Sigmoid colon (tissue), 7 donors: ENCODE measurements at places on chromosomes 4 and X. TPM values are rescaled to one million over a fixed set of nuclear protein-coding genes. Genes with fewer than 3 reads are reported as not detected.

GRCh38 chr4:82223715-82224114 lies 150.1 kb downstream of the HNRNPD start:
- DNase-seq: peak; percentile 67
- H3K36me3 ChIP-seq: no peaks in the 10 kb centered on the region
- H3K4me1 ChIP-seq: no peaks in the 10 kb centered on the region
- no peaks in the 10 kb centered on the region for H3K27me3 ChIP-seq

- no peaks in the 10 kb centered on the region for H3K36me3 ChIP-seq
- H3K4me3 ChIP-seq: no peak overlapping the region
- DNase-seq: no peak
- H3K27me3 ChIP-seq: no peaks in the 10 kb centered on the region
- H3K4me1 ChIP-seq: no peaks in the 10 kb centered on the region
- H3K27ac ChIP-seq: no peak overlapping the region
Measured at GRCh38 chr4:174882317-174882992, 35.7 kb upstream of the ADAM29 start.

- no peaks in the 10 kb centered on the region for H3K36me3 ChIP-seq
- no peak overlapping the region for H3K27ac ChIP-seq
- peaks cover 12% of the 10 kb centered on the region for H3K4me1 ChIP-seq
- H3K27me3 ChIP-seq: no peaks in the 10 kb centered on the region
Measured at GRCh38 chr4:113112338-113112978, 63.0 kb downstream of the ANK2 start.

DNA sequence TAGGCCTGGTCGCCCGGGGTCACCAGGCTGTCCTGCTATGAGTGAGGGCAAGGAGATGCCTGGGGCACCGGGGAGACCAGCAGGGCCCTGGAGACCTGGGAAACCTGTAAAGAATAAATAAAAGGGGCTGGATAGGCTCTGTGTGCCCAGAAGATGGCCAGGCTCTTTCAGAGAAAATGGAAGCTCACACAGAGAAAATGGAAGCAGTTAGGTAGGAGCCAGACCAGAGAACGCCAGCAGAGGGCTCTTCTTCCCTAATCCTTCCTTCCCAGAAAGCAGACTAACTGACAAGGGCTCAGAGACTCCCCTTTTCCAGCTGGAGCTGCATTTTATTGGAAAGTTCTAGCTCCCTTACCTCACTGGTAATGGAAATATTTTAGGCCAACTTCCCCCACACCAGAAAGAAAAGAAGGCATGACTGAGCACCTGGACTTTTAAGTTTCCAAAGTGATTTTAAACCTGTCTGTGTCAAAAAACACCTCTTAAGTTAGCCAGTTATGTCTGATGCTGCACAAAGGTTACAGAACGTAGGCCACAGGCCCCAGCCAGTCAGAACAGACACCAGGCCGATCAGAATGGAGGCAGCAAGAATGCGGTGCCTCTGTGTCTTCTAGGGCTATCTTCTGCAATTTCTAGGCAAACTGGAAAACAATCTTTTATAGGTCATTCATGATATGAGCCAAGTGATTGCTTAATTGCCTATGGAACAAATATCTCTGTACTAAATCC lies 74.0 kb downstream of the ATG4A start:
- DNase-seq: no peak
- H3K36me3 ChIP-seq: no peaks in the 10 kb centered on the region
- no peak overlapping the region for H3K27ac ChIP-seq
- H3K4me1 ChIP-seq: no peaks in the 10 kb centered on the region
- no peak overlapping the region for H3K4me3 ChIP-seq

Gene GAGE12C
- not detected for polyA plus RNA-seq

DNA sequence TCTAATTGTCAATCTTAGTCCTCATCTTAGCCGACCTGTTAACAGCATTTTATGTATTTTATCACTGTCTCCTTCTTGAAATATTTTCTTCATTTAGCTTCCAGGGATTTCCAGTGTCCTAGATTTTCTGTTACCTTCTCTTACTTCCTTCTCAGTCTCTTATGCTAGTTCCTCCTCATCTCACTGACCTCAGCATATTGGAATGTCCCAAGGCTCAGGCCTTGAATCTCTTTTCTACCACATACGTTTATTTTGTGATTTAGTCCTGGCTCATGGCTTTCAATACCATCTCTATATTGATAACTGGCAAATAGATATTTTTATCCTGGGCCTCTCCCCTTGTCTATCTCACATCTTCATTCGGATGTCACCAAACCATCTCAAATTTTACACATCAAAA lies 61.1 kb downstream of the IQCM start:
- H3K4me1 ChIP-seq: no peaks in the 10 kb centered on the region

GRCh38 chr4:139715746-139716391 lies 50.2 kb downstream of the MGST2 start:
- no peaks in the 10 kb centered on the region for H3K27me3 ChIP-seq
- peaks cover 26% of the 10 kb centered on the region for H3K4me1 ChIP-seq
- DNase-seq: no peak
- H3K4me3 ChIP-seq: no peak overlapping the region
- no peak overlapping the region for H3K27ac ChIP-seq
- peaks cover 7% of the 10 kb centered on the region for H3K36me3 ChIP-seq

- no peak for DNase-seq
- H3K4me3 ChIP-seq: no peak overlapping the region
- H3K36me3 ChIP-seq: no peaks in the 10 kb centered on the region
Measured at GRCh38 chr4:14719053-14719452, 283.2 kb upstream of the CPEB2 start.
